ENCODE measurements at places on chromosomes 13 and 19. TPM values are rescaled to one million over a fixed set of nuclear protein-coding genes. Genes with fewer than 3 reads are reported as not detected.

- peak; percentile 97 for DNase-seq
Observed at GRCh38 chr19:12696366-12697335, at the start of gene FBXW9. TSS of gene FBXW9 (minus strand) at chr19:12696631. CDS start at chr19:12696581, 50 bp downstream.

FXYD3 gene
- not detected for total RNA-seq

DNA sequence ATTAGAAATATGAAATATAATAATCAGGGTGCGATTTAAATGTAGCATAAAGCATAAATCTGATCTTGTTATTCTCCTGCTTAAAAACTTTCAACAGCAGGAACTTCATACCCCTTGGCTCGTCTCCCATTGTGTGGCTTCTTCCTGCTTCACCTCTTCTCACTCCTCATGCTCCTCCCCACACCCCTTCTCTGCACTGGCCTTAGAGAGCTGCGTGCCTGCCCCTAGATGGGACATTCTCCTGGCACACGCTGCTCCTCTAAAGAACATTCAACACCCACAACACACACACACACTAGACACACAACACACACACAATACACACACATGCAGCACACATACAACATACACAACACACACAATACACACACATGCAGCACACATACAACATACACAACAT lies 104.6 kb upstream of the RAP2A start:
- DNase-seq = no peak

DNA sequence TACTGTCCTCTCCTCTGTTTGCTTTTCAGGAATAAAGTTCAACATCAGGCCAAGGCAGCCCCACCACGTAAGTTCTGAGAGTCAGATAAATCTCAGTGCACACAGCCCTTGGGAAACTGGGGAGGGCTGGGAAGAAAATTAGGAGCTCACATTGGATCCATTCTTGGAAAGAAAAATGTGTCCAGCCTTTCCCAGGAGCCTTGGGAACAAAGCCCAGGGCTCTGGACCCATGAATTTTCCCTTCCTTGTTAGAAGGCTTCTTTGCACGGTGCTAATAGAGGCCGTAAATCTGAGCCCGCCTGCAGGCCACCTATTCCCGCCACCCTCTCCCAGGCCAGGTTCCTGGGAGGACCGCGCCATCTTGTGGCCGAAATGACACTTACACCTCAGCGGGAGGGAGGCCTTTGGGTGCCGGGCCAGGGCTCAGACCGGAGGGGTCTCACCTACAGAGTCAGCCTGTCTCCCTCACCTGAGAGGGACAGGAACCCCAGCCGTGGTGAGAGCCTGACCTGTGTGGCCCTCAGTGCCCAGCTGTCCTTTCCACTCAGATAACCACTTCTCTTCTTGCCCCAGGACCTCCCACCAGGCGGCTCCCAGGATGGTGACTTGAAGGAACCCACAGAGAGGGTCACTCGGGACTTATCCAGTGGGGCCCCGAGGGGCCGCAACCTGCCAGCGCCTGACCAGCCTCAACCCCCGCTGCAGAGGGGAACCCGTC lies 25.1 kb upstream of the KCTD15 start:
- DNase-seq = peak; percentile 36

DNA sequence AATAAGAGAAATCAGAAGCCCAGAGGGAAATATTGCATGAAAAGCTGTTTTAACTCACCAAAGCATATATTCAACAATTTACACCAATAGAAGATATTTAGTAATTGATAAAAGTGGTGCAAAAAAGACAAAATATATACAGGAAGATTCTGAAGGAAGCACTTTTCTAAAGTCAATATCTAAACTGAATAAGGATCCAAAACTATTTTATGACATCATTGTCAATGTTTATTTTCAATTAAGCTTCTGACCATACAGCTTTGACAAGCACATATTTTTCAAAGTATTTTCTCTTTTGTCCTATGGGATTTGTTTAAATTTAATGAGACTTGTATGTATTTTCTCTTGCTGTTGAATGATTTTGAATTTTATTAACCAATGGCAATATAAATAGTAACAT lies 1716.1 kb downstream of the OLFM4 start:
- no peak for DNase-seq

DNA sequence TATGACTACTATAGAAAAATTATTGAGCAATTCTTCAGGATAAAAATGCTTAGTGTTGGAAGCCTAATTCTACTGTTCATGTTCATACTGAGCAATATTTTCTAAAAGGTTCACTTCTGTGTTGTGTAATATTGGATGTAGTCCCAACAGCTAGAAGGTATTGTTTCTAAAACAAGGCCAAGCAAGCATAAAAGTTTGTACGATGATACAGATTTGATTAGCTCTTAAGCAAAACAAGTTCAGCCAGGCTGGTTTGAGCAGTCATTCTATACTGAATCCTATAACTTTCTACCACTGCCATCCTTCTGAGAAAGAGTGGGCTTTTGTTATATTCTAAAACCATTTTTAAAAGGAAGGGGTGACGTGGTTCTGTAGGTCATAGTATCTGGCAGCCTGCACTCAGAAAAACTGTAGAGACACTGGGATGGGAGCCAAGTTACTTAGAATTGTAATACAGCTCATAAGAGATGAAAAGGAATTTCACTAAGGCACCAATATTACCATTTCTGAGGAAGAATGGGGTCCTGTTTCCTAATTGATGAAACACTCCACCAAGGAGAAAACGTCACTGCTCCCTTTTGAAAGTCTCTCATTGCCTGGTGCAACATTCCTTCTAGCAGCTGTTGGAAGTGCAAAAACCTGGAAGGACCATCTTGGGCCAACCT lies 275.0 kb upstream of the DACH1 start:
- peak; percentile 84 for DNase-seq

DNA sequence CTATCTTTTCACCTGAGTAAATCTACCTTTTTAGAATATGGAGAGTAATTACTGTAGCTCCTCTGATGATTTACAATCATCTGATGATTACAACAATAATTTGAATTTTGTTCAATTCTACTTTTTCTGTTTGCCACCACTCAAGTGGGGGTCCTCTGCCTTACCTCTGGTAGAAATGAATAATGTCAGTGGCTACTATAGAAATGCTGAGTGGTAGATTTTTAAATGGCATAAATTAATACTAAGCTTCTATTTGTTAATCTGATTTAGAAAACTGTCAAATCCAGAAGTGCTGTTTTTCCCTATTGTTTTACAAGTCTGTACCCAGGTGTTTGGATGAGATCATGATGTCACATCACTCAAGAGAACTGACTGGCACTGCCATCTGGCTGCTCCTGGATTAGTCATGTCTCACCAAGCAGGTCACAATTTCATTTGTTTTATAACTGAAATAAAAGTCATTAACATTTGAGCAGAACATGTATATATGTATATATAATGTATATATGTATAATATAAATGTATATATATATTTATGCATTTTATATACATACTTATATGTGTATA lies 494.8 kb downstream of the TBC1D4 start:
- DNase-seq = no peak

ZNF579 gene
- 5.4 TPM for total RNA-seq

DNA sequence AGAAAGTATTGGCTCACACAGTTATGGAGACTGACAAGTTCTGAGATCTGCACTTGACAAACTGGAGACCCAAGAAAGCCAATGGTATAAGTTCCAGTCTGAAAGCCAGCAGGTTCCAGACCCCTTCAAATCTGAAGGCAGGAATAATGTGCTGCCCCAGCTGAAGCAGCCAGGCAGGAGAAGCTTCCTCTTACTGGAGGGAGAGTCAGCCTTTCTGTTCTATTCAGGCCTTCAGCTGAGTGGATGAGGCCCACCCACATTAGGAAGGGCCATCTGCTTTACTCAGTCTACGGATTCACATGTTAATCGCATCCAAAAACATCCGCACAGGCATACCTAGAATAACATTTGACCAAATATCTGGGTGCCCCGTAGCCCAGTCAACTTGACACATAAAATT lies 8.2 kb upstream of the VWA8 start:
- DNase-seq = no peak

CEACAM3 gene
- not detected for total RNA-seq

GRCh38 chr13:87124785-87125074 lies 546.4 kb upstream of the SLITRK5 start:
- DNase-seq = no peak

- DNase-seq = no peak
Observed at GRCh38 chr19:10321874-10322835, 6.3 kb upstream of the FDX2 start.

ZNF805 gene
- 33.4 TPM for total RNA-seq

DNA sequence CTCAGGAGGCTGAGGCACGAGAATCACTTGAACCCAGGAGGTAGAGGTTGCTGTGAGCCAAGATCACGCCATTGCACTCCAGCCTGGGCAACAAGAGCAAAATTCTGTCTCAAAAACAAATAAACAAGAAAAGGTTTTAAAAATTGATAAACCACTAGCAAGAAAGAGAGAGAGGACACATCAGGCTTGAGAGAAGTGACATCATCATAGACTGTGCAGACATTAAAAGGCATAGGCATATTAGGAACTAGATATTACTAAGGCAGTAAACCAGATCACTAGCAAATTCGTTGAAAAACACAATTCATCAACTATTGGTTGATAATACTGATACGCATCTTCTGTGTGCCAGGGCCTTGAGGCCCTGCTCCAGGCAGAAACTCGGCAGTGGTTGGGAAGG lies 7.7 kb downstream of the A1BG start:
- no peak for DNase-seq

- no peak for DNase-seq
Observed at GRCh38 chr13:22967669-22968068, 213.1 kb upstream of the SGCG start.

DNA sequence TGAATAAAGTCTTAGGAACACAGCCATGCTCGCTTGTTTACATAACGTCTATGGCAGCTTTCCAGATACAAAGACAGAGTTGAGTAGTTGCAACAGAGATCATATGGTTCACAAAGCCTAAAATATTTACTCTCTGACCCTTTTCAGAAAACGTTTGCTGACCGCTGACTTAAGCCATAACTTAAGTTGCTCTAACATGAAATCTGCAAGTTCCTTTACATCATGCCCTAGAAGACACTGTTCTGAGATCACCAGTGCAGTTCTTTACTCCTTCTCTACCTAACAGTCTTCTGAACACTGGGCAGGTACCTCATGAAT lies 166.4 kb downstream of the DCLK1 start:
- no peak for DNase-seq

ATP4B gene
- total RNA-seq = not detected
